Mucosa of descending colon (tissue), 3 donors: ENCODE measurements at places on chromosomes 2 and 18. TPM values are rescaled to one million over a fixed set of nuclear protein-coding genes. Genes with fewer than 3 reads are reported as not detected.

The UGP2 gene
- total RNA-seq: 538 TPM

The MYOM1 gene
- total RNA-seq: 16.3 TPM

The TMEM247 gene
- not detected for total RNA-seq

The RAB17 gene
- 95.2 TPM for total RNA-seq

The ALKAL2 gene
- 2.2 TPM for total RNA-seq

The OR6B2 gene
- total RNA-seq: not detected

The LHCGR gene
- not detected for total RNA-seq

The SLC4A3 gene
- total RNA-seq: 3.4 TPM

The CIAO1 gene
- total RNA-seq: 67.1 TPM

The POTEE gene
- total RNA-seq: 0.13 TPM

The RNF152 gene
- total RNA-seq: 99.8 TPM

The TTN gene
- 2.1 TPM for total RNA-seq

The XPO1 gene
- 87.5 TPM for total RNA-seq

The LINC00305 gene
- total RNA-seq: not detected

The MEP1B gene
- 5.9 TPM for total RNA-seq

The ARHGEF33 gene
- total RNA-seq: 0.29 TPM

The CROCC2 gene
- total RNA-seq: not detected

The DSG4 gene
- not detected for total RNA-seq

The CHRNG gene
- not detected for total RNA-seq

The C2orf42 gene
- 7.6 TPM for total RNA-seq

The TFPI gene
- total RNA-seq: 46.7 TPM

The FAM161A gene
- 1.2 TPM for total RNA-seq

The APOB gene
- total RNA-seq: 0.47 TPM

The SCRN3 gene
- total RNA-seq: 22.7 TPM

The CLEC4F gene
- total RNA-seq: 0.14 TPM

The ATG9A gene
- 74.3 TPM for total RNA-seq

The TOGARAM2 gene
- 0.58 TPM for total RNA-seq

The DNAH6 gene
- 1.3 TPM for total RNA-seq

The RAB27B gene
- total RNA-seq: 10.6 TPM
